Skin of body (tissue), 3 donors: ENCODE measurements at places on chromosomes 7 and 10. TPM values are rescaled to one million over a fixed set of nuclear protein-coding genes. Genes with fewer than 3 reads are reported as not detected.

ADRA2A gene
- total RNA-seq, result 2.0 TPM

PTPRZ1 gene
- total RNA-seq, result 47.6 TPM

DENND10 gene
- total RNA-seq, result 35.0 TPM

INMT gene
- 5.9 TPM for total RNA-seq

SOSTDC1 gene
- total RNA-seq, result 58.9 TPM

IGF2BP3 gene
- 44.8 TPM for total RNA-seq

RARRES2 gene
- total RNA-seq, result 78.2 TPM

SP8 gene
- total RNA-seq, result not detected

DNA sequence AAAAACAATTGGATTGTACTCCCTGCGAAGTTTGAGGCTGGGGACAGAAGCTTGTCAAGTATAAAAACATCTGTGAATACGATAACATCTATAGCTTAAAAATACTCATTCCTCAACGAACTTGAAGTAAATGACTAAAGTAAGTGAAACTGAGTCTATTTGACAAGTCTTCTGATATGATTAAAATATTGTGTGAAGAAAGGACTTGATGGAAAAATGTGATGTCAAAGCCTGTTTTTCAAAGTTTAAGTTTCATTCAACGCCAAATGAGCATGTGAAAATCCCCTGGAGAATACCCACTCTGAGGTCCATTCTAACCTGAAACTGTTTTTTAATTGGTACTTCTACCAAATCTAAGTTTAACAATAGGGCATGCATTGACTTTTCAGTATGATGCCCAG lies 122.3 kb upstream of the MDFIC start:
- DNase-seq, result no peak

DNA sequence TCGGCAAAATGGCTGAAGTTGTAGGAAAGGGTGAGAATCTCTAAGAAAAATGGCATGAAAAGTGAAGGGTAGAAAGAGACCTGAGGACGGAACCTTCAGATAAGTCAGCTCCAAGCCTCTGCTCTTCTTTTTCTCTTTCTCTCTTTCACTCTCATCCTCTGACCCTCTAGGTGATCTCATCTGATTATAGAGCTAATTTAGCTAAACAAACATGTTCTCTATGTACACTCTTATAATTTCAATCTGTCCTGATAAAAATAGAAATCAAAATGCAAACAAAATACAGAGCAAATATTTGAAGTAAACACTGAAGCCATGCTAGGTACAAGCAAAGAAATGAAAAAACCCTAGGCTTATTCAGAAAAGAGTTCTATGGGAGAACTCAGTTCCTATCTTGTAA lies 14.4 kb upstream of the CUBN start:
- DNase-seq, result no peak

- DNase-seq, result no peak
Measured at GRCh38 chr10:49668684-49669083, 10.8 kb upstream of the C10orf53 start.

DNA sequence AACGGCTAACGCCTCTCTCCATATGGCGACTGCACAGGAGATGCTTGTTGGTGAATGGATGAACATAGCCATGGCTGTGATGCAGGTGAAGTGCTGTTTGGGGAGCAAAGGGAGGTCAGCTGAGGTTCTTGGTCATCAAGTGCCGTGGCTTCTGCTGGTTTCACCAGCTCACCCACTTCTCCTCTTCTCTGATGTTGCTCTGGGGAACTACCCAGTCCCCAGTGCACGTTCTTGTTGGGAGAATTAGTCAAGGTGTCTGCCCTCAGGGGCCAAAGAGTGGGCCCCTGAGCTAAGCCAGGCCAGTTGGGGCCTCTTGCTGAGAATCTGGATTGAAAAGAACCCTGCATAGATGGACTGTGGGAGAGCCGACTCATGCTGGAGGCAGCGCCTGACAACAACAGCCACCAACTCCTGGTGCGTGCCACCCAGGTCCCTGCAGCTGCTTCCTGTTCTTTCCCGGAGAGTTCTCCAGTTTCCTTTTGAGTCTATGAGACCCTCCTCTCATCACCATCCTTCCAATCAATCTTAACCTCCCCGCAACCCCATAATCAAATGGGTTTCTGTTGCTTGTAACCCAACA lies 3.0 kb downstream of the BTBD16 start:
- no peak for DNase-seq

DNA sequence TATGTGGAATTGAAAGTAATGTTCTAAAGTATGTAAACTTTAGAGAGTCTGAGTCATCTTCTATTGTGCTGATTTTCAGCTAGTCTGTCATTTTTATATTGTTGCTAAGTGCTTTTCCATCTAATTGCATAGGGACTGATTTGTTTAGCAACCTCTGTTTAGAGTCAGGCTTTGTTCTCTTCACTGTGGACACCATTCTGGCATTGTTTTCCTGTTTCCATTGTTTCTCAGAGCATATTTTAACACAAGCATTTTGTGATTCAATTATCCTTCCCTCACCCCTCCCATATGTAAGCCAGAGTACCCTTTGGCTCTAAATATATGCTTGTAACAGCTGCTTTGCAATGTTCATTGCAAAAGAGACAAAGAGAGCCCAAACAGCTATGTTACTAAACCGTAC lies 748.4 kb upstream of the PHF14 start:
- peak; percentile 84 for DNase-seq

DNA sequence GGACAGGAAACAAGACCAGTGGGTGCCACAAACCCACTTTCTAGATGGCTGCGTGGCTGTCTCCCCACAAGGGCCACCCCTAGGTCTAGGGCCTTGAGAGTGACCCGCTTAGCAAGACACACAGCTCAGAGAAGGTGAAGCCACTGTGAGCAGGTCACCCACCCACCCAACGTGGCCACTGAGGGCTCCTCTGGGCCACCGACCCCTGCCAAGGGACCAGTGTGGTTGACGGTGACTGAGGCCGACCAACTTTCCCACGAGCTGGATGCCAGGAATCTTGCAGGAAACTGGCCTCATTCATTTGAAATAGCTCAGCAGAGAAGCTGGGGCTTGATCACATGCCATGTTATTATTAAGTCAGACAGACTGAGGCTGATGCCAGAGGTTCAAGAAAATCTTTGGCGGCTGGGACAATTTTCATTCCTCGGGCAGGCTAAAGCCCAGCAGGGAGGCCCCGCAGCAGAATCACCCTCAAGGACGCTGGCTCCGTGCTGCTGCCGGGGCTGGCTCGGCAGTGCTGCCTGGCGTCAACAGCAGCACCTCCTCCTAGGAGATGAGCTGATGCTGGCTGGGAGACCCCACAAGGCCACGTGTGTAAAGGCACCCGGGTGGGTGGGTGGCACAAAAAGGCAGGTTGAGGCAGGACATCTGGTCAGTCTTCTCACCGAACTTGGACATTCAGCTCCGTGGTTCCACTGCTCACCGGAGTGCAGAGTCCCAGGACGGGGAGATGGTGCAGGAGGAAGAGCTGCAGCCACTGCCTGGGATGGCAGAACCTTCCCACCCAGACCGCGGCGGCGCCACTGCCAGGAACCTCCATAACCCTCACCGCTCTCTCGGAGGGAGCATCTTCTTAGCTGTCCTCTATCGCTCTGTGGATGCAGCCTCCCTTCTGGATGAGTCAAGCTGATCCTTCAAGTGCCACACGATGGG lies 57.8 kb downstream of the ZRANB1 start:
- no peak for DNase-seq

DNA sequence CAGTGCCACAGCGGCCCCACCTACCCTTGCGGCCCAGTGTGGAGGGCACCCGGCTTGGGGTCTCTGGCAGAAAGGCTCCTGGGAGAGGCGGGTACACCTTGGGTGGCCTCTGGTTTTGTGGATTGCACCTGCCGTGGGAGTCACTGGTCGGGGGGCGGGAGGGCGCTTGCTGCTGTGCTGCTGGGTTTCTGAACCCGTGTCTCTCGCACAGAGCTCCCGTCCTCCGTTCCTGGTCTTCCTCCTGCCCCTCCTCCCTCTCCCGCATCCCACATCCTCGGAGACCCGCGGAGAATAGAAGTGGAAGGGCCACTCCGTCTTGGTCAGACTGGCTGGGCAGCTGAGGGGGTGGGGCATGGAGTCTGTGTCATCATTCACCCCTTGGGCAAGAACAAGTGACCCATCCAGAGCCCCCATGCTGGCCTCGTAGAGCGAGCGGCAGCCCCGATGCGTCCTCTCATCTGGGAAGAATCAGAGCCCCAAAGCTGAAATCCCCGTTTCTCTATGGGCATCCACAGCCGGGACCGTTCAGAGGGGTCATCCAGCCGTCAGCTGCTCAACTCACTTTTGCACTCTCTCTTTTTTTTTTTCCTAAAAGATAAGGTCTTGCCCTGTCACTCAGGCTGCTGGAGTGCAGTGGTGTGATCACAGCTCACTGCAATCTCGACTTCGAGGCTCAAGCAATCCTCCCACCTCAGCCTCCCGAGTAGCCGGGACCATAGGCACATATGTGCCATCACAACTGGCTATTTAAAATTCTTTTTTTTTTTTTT lies 4.0 kb downstream of the MAFK start:
- DNase-seq, result no peak

- no peak for DNase-seq
Measured at GRCh38 chr10:11668847-11669610, 57.6 kb upstream of the USP6NL start.

DNA sequence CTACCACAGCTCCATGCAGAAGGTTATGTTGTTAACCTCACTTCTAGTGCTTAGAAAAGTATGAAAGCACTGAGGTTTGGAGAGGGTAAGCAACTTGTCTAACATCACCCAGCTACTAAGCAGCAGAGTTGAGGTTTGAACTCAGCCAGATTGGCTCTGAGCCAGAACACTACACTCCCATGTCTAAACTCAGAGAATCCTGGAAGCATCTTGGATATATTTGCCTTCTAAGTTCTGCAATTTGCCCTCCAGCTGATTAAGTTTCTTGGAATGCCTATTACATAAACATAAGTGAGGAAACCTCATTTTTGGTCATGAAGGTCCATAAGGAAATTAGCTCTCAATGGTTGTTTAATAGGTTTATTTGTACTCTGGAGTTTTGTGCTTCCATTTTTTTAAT lies 78.1 kb upstream of the PHYHIPL start:
- peak; percentile 28 for DNase-seq

DNA sequence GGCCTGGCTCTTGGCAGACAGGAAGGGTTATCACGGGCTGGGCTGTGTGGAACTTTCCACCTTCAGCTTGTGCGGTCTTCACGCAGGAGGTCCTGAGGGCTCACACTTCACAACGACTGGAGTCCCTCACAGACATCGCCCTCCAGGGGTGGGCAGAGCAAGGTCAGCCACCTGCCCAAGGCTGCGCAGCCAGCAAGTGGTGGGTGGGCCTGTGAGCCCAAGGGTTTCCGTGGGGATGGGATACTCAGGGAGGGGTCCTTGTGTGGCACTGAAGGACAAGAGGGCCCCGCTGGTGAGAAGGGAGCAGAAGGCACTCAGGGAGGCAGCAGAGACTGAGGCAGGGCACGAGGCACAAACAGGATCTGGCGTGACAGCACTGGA lies 22.0 kb downstream of the PDIA4 start:
- no peak for DNase-seq

GRCh38 chr10:31864834-31865518 lies 63.7 kb downstream of the ARHGAP12 start:
- DNase-seq, result no peak

DNA sequence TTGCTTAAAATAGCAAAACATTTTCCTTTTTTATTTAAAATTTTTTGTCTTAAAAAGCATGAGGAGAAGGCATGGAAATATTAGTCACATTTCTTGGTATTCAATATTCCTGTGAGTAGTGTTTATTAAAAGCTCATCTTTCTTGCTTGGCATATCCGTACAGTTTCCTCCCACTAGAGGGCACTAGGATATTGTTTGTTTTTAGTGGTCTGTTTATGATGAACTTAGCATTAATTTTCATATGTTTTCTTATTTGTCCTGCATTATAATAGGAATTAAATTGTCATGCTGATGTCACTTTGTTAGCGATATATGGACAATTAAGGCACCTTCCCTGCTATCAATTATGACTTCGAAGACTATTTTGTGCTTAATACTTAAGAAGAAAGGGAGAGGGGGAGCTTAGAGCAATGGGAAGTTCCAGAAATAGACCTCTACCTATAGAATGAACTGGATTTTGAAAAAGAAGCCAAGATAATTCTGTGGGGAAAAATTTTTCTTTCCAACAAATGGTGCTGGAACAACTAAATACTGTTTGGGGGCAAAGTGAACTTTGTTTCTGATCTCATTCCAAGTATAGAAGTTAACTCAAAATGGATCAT lies 91.0 kb upstream of the STRIP2 start:
- DNase-seq, result peak; percentile 44

DNA sequence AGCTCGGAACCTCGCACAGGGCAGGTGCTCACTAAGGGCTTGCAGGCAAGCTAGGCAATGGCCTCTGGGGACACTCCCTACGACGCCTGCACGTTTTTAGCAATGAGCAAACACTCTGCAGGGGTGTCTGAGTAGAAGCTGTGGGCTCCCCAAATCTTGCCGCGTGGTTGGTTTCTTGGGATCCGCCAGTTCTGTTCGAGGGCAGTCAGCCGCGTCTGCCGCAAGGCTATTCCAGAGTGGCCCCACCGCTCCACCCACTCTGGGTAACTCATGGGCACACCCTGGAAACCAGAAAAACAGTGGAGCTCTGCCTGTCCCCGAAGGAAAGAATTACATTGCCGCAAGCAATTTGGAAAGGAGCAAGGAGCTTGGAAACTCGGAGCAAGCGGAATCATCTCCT lies 189.3 kb upstream of the LYZL2 start:
- no peak for DNase-seq

DNA sequence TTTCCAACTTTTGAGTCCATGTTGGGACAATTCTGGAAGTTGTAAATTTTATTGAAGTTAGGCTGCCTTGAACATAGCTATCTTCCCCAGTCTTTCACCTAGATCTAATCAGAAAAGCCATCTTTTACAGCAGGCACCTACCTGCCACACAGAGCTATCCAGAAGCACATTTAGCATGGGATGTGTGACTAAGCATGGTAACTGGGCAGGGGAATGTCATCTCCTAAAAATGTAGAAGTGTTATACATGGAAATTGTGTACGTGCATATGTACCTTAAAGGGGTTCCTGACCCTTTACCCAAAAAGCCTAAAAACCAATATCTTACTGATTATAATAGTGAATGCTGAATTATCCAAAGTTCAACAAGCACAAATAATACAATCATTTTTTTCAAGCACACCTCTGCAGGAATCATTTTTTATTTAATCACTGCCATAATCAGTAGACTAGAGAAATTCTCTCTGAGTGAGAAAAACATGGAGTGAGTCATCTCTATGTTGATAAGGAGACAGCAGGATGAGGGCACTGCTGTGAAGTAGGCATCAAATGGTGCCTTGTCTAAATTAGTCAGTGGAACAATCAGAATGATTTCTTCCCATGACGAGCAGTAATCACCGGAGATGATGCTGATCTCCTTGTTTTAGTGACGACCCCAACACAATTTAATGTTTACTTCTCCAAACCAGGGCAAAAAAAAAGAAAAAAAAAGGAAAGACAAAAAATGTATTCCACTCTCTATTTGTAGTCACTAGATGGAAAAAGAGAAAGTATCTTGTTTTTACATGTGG lies 75.9 kb downstream of the SORBS1 start:
- DNase-seq, result no peak

DNA sequence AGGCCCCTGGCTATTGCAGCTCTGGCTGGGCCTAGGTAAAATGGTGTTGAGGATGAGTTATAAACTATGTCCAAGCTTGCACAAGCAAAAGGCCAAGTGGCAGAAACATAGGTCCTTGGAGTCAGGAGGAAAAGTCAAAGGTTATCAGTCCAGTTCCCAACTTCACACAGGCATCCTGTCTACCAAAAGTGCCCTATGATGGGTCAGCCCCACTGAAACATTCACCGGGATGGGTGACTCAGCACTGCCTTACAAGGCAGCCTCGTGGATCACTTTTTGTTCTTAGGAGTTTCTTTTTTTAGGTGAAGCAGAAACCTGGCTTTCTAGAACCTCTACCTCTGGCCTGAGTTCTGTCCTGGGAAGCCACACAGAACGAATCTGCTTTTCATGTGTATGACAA lies 158.8 kb upstream of the LYZL2 start:
- DNase-seq, result no peak

GRCh38 chr10:7715515-7715914 lies 12.4 kb downstream of the ITIH2 start:
- DNase-seq, result no peak
